ENCODE measurements at places on chromosomes 7 and 10.

DNA sequence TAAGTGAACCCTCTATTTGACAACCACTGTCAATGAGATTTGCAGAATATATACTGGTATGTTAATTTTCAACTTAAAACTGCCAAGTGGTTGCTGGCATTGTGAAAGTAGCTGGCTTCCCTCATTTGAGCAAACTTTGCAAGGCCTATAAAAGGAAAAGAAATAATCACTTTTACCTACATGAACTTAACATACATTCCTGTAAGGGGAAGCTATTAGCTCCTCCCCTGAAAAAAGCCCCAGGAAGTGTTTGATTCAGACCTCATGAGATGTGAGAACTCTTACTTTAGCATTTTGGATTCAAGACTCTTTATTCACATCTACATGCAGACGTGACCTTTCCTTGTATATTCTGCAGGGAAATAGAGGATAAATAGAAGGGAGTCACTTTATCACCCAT is 175.6 kb downstream of the OTUD1 start:
- DNase-seq = no peak

GRCh38 chr7:25069900-25070443 is 55.1 kb downstream of the CYCS start:
- DNase-seq = peak; percentile 24

GRCh38 chr7:99459087-99459486 is 6.9 kb downstream of the ATP5MF start:
- peak; percentile 44 for DNase-seq

- no peak for DNase-seq
Measured at GRCh38 chr7:100021297-100021696, 5.9 kb downstream of the ZKSCAN1 start.

DNA sequence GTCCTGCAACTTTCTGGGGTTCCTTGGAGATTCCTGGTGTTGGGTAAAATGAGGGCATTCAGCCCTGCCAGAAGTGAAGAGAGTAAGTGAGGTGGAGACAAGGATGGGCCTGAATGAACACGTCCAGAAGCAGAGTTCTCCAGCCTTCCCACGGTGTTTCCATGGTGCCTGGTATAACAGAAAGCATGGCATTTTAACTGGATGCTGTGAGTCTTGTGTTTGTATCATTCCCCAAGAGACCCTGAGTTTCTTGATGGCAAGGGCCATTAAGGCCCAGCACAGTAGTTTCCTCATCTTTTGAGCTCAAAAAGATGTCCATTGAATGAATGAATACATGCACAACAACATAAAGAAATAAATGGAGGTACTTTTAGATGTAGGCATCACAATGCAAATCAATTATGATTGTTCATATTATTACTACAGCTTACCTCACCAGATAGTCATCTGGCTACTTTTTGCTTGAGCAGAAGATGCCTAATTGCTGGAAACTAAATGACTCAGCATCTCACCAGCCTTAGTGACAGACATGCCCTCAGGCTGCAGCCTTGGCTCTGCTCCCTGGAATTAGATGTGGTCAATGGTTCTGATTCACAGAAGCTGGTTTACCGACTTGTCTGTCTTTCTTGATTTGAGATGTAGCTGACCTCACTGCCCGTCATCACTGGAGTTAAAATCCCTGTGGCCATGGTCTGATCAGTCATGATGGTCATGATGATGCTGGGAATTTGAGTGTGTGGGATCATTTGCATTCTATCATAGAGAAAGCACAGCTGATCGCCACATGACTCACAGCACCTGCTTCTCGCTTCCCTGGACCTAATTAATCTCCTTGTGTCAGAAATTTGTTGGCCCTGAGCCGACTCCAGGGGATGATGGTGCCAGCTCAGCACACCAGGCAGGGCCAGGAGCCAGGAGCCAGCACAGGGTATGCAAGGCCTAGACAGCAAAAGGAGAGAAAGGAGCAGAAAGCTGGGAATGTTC is 83.9 kb downstream of the CXCL12 start:
- peak; percentile 43 for DNase-seq

- DNase-seq = no peak
Measured at GRCh38 chr7:51256209-51256781, 60.3 kb downstream of the COBL start.

GRCh38 chr7:28409716-28410627 is 2.3 kb upstream of the CREB5 start:
- no peak for DNase-seq

DNA sequence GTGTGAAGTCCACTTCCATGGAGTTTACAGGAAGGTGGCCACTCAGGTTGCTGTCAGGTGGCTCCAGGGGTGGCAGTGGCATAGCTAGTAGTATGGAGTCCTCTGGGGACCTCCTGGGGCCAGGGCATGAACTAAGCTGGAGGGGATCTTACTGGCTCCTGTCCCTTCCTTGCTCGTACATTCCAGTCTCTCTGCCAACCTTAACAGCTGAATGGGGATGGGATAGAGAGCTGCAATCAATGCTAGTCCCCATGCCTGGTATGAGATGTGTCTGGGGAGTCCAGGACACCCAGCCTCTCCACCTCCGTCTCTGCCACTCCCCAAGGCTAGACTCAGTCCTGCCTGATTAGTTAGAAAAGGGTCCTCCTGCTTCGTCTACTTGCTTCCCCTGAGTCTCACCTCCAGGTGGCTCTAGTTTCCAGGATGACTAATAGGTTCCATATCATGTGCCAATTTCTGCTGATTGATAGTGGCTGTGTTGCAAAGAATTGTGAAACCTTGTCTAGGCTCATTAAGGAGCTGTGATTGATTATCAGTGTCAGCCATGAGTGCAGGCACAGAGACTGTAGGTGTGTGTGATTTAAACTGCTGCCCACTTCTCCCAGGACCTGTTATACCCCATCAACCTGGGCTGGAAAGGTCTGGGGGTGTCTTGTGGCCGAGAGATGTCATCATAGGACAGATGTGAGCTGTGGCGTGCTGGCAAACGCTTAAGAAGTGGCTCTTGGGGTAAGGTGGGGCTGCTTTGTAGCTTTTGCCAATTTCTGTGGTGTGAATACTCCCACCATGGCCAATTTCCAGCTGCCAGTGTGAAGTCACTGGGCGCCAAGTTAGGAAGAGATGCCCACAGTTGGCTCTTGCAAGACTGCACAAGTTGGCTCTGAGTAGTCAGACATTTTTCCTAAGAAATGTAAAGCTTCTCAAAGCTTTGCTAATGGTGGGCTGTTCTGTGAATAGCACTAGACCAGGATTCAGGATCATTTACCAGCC is 59.8 kb downstream of the COL13A1 start:
- no peak for DNase-seq

GRCh38 chr10:70546584-70546983 is 56.0 kb downstream of the PRF1 start:
- DNase-seq = no peak

GRCh38 chr7:15463801-15464666 is 97.8 kb downstream of the AGMO start:
- DNase-seq = no peak

- no peak for DNase-seq
Measured at GRCh38 chr10:114151486-114151885, 22.5 kb downstream of the CCDC186 start.

DNA sequence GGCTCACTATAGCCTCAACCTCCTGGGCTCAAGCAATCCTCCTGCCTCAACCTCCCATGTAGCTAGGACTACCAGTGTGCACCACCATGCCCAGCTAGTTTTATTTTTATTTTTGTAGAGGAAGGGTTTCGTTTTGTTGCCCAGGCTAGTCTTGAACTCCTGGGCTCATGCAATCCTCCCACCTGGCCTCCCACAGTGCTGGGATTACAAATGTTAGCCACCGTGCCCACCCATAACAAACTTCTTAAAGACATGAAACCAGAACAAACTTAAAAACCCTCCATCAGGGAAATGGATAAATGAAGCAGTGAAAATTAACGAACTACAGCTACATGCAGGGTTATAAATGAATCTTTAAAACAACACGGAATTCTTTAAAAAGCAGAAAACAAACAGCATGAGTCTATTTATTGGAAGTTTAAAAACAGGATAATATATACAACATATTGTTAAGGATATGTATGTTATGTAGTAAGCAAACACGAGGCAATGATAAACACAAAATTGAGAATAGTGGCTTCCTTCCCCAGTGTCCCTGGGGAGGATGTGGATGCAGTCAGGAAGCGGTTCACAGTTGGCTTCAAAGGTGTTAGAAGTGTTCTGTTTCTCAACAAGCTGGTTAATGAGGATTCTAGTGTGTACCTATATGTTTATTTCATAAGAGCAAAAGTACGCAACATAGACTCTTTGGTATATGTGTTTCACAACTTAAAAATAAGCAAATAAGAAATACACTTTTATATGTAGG is 128.2 kb upstream of the IMMP2L start:
- DNase-seq = no peak

DNA sequence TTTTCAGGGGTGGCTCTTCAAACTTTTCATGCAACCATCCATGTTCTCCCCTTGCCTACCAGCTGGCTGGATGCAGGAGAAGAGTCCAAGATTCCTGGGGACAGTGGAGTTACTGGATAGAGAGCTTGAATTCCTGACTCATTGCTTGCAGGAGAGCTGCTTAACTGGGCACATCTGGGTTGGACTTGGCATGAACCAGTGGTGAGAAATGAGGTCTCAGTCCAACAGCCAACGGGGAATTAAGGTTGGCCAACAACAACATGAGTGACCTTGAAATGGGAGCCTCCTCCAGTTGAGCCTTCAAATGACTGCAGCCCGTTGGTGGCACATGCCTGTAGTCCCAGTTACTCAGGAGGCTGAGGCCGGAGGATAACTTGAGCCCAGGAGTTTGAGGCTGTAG is 58.1 kb upstream of the OPN4 start:
- no peak for DNase-seq

DNA sequence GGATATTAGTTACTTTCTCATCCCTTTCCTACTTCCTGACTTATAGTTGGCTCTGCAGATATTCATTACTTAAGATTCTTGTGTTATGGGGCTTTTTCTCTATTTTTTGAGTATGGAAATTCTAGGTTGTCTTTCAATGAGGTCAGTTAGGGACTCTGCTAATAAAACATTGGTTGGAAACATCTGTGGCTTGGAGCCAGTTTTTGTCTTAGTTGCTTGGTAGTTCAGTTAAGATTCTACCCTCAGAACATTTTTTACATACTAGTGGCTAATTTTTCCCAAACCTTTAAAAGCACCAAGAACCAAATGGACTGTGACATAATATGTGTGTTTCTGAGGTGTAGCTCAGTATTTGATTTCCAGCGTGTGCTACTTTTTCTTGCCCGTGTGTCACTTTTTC is 305.6 kb upstream of the FZD1 start:
- no peak for DNase-seq

GRCh38 chr7:30351286-30351685 is 66.9 kb downstream of the ZNRF2 start:
- DNase-seq = no peak

- no peak for DNase-seq
Measured at GRCh38 chr10:21742740-21743412, 208.8 kb downstream of the MLLT10 start.

DNA sequence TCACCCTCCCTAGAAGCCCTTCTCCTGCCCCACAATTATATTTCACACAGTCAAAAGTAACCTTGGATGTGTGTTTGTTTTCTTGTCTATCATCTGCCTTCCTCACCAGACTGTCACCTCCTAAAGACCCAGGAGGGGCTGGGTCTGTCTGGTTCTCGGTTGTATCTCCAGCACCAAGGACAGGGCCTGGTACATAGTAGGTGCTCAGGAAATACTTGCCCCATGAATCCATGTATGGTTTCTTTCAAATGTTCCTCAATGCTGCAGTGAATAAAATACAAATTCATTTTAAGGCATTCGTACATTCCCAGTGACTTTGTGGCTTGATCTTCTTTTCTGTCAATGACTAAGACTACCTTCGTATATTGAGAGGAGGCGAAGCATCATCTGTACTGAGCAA is 122.9 kb upstream of the ZNF716 start:
- no peak for DNase-seq

GRCh38 chr7:29564496-29565223 is 1.0 kb downstream of the PRR15 start:
- no peak for DNase-seq

GRCh38 chr7:106329408-106329807 is 44.6 kb upstream of the NAMPT start:
- no peak for DNase-seq

GRCh38 chr7:45663167-45663921 is 89.2 kb downstream of the ADCY1 start:
- DNase-seq = no peak

GRCh38 chr7:108093851-108094331 is 36.3 kb downstream of the LAMB4 start:
- no peak for DNase-seq

DNA sequence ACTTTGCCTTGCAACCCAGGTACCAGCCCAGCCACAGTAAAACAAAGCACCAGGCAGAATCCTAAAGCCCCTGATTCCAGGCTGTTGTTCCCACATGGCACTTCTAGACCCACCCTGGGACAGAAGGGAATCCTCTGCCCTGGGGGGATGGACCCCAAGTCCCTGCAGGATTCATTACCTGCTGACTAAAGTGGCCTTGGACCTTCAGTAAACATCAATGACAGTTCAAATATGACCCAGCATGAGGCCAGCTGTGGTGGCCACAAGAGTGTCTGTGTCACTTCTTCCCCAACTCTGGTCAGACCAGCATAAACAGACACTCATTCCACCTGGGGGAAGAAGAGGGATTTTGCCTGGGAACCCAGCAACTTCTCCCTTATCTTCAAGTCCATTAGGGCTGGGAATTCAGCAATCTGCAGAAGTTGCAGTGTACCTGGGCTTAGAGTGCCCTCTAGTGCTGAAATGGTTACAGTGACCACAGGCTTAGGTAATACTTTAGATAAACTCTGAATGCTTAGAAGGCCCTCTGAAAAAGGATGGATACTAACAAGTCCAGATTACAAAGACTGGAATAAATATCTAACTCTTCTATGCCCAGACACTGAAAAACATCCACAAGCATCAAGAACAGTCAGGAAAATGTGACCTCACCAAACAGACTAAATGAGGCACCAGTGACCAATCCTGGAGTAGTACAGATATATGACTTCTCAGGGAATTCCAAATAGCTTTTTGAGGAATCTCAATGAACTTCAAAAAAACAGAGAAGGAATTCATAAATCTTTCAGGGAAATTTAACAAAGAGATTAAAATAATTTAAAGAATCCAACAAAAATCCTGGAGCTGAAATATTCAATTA is 108.5 kb upstream of the TMEM168 start:
- peak; percentile 16 for DNase-seq

DNA sequence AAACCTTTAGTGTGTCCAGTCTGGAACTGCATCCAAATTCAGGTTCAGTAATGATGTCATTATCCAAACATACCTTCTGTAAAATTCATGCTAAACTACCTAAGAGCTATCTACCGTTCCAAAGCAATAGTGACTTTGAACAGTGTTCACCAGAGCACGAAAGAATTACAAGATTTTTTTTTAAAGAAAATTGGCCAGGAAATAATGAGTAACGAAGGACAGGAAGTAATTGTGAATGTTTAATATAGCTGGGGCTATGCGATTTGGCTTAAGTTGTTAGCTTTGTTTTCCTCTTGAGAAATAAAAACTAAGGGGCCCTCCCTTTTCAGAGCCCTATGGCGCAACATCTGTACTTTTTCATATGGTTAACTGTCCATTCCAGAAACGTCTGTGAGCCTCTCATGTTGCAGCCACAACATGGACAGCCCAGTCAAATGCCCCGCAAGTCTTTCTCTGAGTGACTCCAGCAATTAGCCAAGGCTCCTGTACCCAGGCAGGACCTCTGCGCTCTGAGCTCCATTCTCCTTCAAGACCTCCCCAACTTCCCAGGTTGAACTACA is 694 bp upstream of the FAS start:
- DNase-seq = no peak

GRCh38 chr10:119031496-119032059 is 2.1 kb downstream of the NANOS1 start:
- no peak for DNase-seq

- DNase-seq = no peak
Measured at GRCh38 chr7:138465046-138465445, 5.0 kb downstream of the TRIM24 start.

- DNase-seq = no peak
Measured at GRCh38 chr10:64636461-64636860, 1115.3 kb downstream of the REEP3 start.
